ENCODE measurements at places on chromosomes 7 and 10.

- no peak for DNase-seq
These were observed 99.8 kb upstream of the RET start for GRCh38 chr10:42977032-42977416.

DNA sequence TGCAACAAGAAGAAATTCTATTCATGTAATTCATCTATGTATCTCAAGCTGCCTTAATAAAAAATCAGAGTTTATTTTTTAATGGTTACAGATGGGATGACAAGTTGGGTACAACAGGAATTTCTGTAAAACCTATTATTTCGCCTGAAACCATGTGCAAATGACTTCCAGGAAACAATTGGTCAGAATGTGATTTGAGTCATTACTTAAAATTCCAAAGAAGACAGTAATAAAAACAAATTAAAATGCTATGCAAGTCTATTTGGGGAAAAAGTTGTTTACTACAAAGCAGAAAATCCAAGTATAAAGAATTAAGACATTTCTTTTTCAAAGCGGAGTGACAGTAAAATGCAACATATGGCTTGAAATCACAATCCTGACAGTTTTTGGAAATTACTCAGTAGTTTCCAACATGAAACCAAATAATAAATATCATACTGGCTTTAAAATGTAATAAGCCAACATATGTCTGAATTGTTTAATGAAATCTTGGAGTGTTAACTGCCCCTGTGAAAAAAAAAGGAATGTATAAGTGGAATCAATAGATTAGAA lies 41.5 kb upstream of the SEMA3C start:
- DNase-seq, result no peak

DNA sequence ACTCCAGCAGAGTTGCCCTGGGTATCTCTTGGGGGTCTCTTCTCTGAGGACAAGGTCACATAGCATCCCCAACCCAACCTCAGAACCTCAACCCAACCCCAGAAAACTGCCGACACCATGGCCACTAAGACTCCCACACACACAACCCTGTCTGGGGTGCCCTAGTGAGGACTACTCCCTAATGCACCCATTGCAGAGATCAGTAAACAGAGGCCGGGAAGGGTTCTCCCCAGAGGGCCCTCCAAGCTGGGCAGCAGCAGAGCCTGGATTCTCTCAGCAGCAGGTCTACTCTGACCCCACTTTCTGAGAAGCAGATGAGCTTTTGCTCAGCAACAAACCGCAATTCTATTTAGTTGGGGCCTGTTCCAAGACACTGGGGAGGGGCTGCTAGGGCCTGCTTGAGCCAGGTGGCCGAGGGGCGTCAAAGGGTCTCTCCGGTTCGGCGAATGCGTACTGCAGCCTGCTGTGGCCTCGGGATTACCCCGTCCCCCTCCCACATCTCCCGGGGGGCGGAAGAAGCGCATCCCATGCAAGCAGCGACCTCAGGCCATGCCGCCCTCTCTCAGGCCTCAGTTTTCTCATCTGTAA lies 828 bp downstream of the OGDHL start:
- DNase-seq, result no peak

DNA sequence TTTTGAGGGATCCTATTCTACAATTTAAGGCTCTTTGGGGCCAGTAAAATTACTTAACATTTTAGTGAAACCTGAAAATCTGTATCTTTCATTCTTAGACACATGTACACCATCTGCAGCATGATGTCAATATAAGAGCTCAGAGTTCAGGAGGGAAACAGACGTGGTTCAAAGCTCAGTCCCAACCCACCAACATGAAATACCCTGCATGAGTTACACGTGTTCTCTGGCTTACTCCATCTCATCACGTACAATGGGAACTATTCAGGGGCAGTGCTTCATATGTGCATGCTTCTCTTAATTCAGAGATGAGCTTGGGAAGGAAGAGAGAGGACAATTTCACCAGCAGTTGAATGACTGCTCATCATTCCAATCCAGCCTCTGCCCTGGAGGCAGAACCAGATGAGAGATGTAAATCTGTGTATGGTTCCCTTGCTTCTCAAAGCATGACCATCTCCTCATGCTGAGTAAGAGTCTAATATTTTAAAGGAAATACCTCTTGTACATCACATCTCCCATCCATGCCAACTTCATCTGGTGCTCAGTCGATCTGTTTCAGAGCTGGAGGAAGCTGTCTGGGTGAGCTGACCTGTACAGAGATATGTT lies 29.0 kb upstream of the ADAM12 start:
- DNase-seq, result no peak

GRCh38 chr7:92988051-92988450 lies 129.7 kb downstream of the SAMD9 start:
- no peak for DNase-seq
